ENCODE measurements at places on chromosomes 16 and 17. TPM values are rescaled to one million over a fixed set of nuclear protein-coding genes. Genes with fewer than 3 reads are reported as not detected.
A peak's percentile ranks its signal among the peaks of the same experiment; 100 is the strongest.

- DNase-seq = peak; percentile 13
Observed at GRCh38 chr16:28477311-28477920, 5.3 kb upstream of the NPIPB7 start.

TBC1D3K gene
- total RNA-seq = not detected

SDK2 gene
- total RNA-seq = under 0.01 TPM

UTP4 gene
- total RNA-seq = 18.0 TPM

All from osteoblast (primary cell).